Activated CD4-positive, alpha-beta T cell treated with anti-CD3 and anti-CD28 coated beads for 24 hours (primary cell): ENCODE measurements at places on chromosomes 2 and 18.

GRCh38 chr2:126700677-126701076 lies 44.7 kb downstream of the GYPC start:
- DNase-seq, result no peak

- DNase-seq, result no peak
Observed at GRCh38 chr2:68746408-68746807, 11.8 kb downstream of the ARHGAP25 start.

GRCh38 chr2:224983712-224984554 lies 58.3 kb downstream of the DOCK10 start:
- DNase-seq, result no peak

DNA sequence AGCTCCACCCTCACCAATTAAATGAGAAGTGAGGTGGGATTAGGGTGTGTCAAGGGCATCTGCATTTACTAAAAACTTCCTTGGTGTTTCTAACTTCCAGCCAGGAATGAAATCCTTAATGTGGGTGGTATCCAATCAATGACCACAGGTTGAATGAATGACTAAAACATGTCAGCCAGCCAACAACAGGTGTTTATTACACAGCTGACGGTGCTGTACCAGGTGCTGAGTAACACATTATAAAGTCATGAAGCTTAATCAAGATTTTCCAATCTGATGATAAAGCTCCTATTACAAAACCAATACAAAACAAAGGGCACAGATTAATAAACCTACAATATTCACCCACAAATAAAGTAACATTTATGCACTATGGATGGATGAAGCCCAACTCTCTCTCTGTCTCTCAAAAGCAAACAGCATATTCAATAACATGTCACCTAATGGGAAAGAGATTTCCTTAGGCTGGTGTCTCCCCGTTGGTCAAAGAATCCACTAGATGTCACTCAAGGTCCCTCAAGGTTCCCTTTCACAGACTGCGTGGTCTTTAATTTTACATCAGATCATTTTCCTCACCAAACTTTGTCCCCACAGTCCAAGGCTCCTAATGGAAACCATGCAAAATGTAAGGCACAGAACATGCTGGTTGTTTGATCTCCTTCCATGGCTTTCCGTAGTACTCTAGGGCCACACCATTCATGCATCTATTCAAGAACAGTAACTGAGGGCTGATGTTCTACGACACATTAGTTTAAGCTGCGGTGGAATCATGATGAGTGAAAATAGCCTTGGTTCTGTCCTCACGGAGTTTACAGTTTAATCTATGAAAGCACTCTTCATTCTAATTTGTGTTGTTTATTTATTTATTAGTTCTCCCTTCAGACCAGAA lies 6.4 kb upstream of the PTPN4 start:
- DNase-seq, result no peak

DNA sequence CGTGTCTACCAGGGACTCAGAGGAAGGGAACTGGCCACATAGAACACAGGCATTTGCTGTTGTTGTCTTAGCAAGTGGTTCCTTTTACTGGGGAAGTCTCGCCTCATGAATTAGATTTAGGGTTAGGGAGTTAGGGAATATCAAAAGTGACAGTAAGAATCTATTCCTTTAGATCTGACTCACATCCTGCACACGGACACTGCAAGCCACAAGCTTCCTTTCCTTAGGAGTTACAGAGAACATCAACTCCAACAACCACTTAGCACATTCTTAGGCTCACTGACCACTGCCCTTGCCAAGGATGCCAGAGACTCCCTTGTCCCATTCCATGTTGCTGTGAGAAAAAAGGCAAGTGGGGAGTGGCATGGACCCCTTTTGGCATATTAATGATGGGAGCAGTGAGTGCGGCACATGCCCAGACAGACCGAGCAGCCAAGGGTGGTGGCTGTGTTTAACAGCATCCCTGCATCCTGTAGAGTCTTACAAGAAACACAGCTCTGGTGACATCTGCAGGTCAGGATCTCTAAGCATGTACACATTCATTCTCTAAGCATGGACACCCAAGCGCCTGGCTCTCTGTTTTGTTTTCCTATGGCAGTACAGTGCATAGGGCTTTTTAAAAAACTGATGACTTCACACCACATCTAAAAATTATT lies 745.6 kb upstream of the RAB6C start:
- no peak for DNase-seq

GRCh38 chr2:122031544-122032263 lies 276.3 kb downstream of the TSN start:
- DNase-seq, result no peak

- no peak for DNase-seq
Observed at GRCh38 chr2:200278694-200279316, 27.7 kb upstream of the SPATS2L start.
